ENCODE measurements at places on chromosomes 13 and 19.

DNA sequence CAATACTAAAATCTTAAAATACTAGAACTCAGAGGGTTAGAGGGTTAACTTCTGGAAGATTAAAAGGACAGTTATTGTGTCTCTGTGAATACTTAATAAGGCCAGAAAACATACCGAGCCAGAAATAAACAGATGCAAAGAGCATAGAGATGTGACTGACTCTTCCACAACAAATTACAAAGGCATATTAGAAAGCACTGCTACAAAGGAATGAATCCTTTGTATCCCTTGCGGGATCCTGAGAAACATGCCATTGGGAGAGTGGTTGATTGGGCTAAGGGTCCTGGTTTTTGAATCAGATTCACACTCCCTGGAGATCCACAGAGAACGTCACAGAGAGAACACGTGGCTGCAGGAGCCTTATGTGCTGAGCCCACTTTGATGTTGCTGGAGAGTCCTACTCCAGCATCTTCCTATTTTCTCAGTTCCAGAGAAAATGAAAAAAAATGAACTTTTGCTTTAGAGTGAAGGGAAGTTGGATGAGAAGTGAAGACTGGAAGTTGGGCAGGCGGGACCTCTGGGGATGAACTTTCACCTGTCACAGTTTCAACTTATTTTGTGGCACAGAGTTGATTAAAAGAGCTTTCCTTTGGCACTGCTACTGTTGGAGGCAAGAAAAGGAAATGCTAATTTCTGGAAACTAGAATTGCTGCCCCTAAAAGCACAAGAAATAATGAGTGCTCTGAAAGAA lies 309.9 kb downstream of the DCT start:
- DNase-seq = no peak

DNA sequence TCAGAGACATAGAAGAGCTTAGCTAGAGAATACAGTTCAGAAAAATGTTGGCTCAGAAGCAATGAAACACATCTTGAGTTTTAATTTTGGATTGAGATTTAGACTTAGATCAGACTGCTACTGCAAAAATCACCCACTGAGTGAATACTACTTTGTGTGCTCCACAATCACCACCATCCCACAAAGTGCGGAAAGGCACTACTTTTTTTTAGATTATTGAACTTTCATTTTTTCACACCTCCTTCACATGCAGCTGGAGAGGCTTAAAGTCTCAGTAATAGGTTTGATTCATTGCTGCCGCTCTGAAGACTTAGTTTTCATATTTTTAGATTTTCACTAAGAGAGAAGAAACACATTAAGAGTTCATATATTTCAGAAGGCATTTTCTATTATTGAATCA lies 289.9 kb upstream of the PRR20A start:
- DNase-seq = no peak

- no peak for DNase-seq
Measured at GRCh38 chr19:10761443-10762250, 43.8 kb downstream of the DNM2 start.

- DNase-seq = no peak
Measured at GRCh38 chr13:75425216-75426009, 56.6 kb downstream of the TBC1D4 start.

DNA sequence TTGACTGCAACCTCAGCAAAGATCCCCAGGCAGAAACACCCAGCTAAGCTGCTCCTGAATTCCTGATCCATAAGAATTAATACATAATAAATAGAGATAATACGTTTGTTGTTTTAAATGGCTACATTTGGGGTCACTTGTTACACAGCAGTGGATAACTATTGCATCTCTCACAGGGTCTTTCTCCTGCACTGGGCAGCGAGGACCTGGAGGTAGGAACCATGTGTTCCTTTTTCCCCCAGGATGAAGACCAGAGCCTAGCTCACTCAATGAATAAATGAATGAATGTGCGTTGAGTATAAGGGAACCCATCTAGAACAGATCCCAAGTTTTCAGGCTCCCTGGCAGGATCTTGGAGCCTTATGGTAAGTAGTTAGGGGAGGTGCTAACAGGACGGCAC lies 30.7 kb downstream of the F2RL3 start:
- DNase-seq = no peak

GRCh38 chr19:13012690-13013608 lies 17.7 kb downstream of the NFIX start:
- DNase-seq = peak; percentile 74
